ENCODE measurements at places on chromosomes 3 and 15.

- no peak for DNase-seq
Measured at GRCh38 chr3:183551930-183552329, 3.6 kb downstream of the KLHL6 start.

DNA sequence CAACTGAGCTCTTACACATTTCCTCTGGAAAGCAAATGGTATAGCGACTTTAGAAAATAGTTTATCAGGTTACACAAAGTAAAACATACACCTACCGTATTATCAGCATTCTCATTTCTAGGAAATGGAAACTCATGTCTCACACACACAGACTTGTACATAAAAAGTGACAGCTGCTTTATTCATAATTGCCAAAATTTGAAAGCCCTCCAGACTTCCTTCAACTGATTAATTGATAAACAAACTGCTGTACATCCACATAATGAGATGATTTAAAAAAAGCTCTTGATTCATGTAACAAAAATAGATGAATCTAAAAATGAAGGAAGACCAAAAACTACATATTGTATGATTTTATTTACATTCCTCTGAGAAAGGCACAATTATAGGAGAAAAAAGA is 425.5 kb downstream of the GABRG3 start:
- no peak for DNase-seq

DNA sequence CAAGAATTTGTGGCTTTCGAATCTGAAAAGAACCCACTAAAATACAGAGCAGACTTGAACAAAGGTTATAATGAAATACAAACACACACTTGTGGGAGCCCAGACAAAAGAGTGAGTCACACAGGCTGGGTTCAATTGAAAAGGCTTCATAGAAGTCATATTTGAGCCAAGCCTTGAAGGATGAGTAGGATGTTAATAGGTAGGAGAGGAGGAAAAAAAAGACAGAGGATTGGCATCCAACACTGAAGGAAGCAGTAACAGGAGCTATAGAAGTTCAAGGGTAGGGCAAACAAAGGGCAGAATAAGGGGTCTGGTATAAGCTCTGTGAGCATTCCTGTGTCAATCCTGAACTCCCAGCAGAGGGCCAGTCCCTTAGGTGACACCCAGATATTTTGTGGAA is 325.4 kb downstream of the FOXP1 start:
- DNase-seq: no peak

- no peak for DNase-seq
Measured at GRCh38 chr15:80153900-80154299, 1.1 kb downstream of the FAH start.

DNA sequence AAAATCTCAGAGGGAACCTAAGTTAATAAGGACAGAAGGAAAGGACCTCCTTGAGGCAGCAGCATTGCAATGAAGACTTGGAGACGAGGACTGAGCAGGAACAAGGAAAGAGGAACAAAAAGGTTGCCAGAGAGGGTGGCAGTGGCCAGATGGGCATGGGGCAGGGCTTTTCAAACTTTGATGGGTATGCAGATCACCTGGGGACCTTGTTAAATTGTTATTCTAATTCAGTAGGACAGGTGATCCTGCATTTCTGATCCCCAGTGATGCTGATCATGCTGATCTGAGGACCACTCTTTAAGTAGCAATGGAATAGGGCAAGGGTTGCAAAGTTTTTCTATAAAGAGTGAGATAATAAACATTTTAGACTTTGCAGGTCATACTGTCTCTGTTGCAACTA is 11.1 kb downstream of the COL6A6 start:
- DNase-seq: no peak

GRCh38 chr15:51846463-51847230 is 17.2 kb downstream of the TMOD3 start:
- no peak for DNase-seq

- no peak for DNase-seq
Measured at GRCh38 chr15:51780636-51781035, 29.2 kb downstream of the TMOD2 start.

DNA sequence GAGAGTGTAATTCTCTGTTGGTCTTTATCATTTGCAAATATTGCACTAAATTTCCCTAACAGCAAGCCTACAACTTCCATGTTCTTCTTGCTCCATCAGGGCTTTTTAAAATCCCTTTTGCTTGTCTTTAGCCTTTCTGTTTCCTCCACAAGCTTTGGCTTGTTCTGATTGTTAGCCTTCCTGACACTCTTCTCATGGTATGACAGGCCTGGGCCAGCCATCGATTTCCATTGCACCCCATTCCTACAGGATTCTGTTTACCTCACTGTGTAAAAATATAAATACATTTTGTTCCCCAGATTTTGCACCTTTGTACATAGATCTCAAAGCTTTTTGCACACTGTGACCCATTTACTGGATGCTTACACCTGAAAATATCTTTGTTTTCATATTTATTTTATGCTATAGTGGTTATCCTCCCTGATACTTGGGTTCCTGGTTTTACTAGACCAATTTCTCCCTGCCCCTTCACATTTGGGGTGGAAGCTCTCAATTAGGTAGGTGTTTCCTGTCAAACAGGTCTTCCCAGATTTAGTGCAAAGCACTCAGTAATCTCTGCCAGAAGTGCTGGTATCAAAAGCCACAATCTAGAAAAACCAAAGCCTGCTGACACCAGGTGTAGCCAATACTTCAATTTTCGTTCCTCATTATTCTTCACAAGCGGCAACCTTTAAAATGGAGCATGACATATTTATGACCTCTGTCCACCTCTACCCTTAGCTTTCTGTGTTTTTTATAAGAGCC is 57.9 kb upstream of the PPP2R3A start:
- no peak for DNase-seq

Data from stimulated activated naive B cell treated with anti-CD40 and anti-IgM and Interleukin-4, amounts not matched to agents 10 μg/mL and 1 μg/mL and 100 μg/mL, for 72 hours (primary cell).